ENCODE measurements at places on chromosomes 6 and 20. TPM values are rescaled to one million over a fixed set of nuclear protein-coding genes. Genes with fewer than 3 reads are reported as not detected.

SLC12A5 gene
- 0.69 TPM for total RNA-seq

HSPA12B gene
- total RNA-seq = 14.0 TPM

GRCh38 chr20:37277253-37277593 is 12.2 kb upstream of the MANBAL start:
- no peak for DNase-seq

GRCh38 chr6:247351-247750 is 44.9 kb upstream of the DUSP22 start:
- no peak for DNase-seq

GRCh38 chr20:829551-829950 is 4.0 kb upstream of the FAM110A start:
- DNase-seq = no peak

- DNase-seq = no peak
Measured at GRCh38 chr6:160967833-160968232, 23.7 kb upstream of the MAP3K4 start.

MACROD2 gene
- 17.6 TPM for total RNA-seq

MUCL3 gene
- not detected for total RNA-seq

DNA sequence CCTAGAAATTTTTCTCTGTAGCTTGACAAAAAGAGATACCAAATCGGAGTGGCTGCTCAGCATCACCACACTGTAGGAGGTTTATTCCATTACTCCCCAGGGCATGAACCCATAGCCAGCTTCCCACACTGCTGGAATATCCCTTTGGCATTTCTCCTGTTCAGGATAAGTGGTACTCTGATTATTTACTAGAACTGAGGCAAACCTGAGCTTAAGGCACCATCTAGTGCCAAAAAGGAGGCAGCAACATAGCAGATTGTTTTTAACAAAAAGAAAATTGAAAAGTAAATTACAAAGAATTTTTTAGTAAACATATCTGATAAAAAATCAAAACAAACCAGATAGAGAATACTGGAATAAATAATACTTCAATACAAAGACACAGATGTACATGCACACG is 181.7 kb downstream of the WDR27 start:
- DNase-seq = no peak

PBOV1 gene
- total RNA-seq = not detected

COL11A2 gene
- 1.4 TPM for total RNA-seq

SLC22A7 gene
- total RNA-seq = not detected

TRDN gene
- 25.3 TPM for total RNA-seq
